ENCODE measurements at places on chromosomes 11 and 22. TPM values are rescaled to one million over a fixed set of nuclear protein-coding genes. Genes with fewer than 3 reads are reported as not detected.

CARNS1 gene
- 0.35 TPM for total RNA-seq

ELP4 gene
- total RNA-seq: 26.0 TPM

CHRNA10 gene
- total RNA-seq: not detected

SLC22A8 gene
- total RNA-seq: not detected

RGL4 gene
- total RNA-seq: not detected

HEPACAM gene
- 0.11 TPM for total RNA-seq

CNGA4 gene
- total RNA-seq: not detected

APOBEC3B gene
- total RNA-seq: 1.4 TPM

OR51E2 gene
- not detected for total RNA-seq

NLRP14 gene
- not detected for total RNA-seq

- H3K4me3 ChIP-seq: no peak overlapping the region
- DNase-seq: peak; percentile 94
- no peaks in the 10 kb centered on the region for H3K36me3 ChIP-seq
- no peaks in the 10 kb centered on the region for H3K27me3 ChIP-seq
These were observed 34.3 kb upstream of the CREB3L1 start for GRCh38 chr11:46242952-46243795.

DNA sequence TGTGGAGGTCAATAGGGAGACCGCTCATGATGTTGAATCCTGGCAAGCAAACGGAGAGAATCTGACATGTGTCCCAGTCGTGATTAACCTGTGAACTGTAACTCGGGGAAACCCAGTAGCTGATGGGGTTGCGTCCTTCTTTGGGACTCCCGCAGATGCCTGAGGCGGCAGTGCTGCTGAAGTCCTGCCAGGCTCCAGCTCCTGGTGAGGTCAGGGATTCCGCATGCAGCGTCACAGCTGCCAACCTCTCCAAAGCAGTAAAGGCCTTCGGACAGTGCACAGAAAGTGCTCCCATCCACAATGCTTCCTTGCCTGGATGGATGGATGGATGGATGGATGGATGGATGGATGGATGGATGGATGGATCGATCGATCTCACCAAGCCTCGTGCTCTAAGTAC is 13.5 kb downstream of the KCNQ1 start:
- H3K27me3 ChIP-seq: no peaks in the 10 kb centered on the region
- no peak overlapping the region for H3K27ac ChIP-seq
- peaks cover 42% of the 10 kb centered on the region for H3K4me1 ChIP-seq
- H3K36me3 ChIP-seq: no peaks in the 10 kb centered on the region

DNA sequence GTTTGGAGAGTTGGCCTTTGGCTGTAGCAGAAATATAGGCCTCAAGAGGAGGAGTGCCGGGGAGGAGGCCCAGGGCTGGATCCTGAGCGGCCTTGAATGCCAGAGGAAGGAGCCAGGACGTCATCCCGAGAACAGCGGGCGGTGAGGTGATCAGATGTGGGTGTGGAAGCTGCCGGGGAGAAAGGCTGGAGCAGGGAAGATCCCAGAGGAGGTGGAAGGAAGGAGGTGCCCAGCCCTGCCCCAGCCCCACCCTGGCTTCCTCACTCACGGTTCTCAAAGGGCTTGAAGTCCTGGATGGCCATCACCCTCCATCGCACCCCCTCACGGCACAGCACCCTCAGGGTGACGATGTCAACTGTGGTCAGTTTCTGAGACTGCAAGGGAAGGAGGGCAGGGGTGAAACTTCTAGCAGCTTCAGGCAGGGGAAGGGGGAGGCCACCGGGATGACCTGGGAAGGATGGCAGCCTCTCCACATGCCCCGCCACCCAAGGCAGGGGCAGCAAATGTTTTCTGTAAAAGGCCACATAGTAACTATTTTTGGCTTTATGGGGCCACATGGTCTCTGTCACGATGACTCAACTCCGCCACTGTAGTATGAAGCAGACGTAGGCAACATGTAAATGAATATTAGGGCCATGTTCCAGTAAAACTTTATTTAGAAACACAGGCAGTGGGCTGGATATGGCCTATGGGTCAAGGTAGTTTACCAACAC is 10.7 kb downstream of the IL2RB start:
- no peak overlapping the region for H3K4me3 ChIP-seq
- no peaks in the 10 kb centered on the region for H3K36me3 ChIP-seq
- no peak overlapping the region for H3K27ac ChIP-seq
- no peak for DNase-seq
- peaks cover 1% of the 10 kb centered on the region for H3K4me1 ChIP-seq

GRCh38 chr11:116512841-116513240 is 259.9 kb downstream of the BUD13 start:
- H3K27me3 ChIP-seq: peaks cover 7% of the 10 kb centered on the region
- no peaks in the 10 kb centered on the region for H3K36me3 ChIP-seq
- no peak for DNase-seq
- H3K27ac ChIP-seq: no peak overlapping the region
- no peak overlapping the region for H3K4me3 ChIP-seq

- H3K27me3 ChIP-seq: no peaks in the 10 kb centered on the region
- no peak for DNase-seq
- no peak overlapping the region for H3K4me3 ChIP-seq
- H3K27ac ChIP-seq: no peak overlapping the region
These were observed 194.5 kb downstream of the ADAMTS15 start for GRCh38 chr11:130642994-130643393.

DNA sequence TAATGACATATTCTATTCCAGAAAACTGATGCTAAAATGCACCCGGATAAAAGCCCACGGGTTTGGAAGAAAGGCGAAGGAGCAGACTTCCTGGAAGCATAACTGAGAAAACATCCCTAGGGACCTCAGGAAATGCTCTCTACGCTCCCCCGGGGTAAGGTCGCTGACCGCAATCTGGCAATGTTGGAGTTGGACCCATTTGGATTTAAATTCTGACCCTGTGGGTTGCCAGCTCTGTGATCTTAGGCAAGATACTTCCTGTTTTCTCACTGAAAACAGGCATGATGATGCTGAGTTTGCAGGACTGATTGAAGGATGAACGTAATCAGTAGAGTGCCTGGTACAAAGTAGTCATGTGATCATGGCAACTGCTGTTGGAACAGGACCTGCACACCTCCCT is 1054.0 kb downstream of the NTM start:
- no peaks in the 10 kb centered on the region for H3K27me3 ChIP-seq
- H3K36me3 ChIP-seq: no peaks in the 10 kb centered on the region
- no peaks in the 10 kb centered on the region for H3K4me1 ChIP-seq
- no peak for DNase-seq
- H3K4me3 ChIP-seq: no peak overlapping the region

GRCh38 chr11:29343465-29344333 is 673.1 kb downstream of the KCNA4 start:
- peak overlapping the region; percentile 23 for H3K4me3 ChIP-seq
- H3K27ac ChIP-seq: no peak overlapping the region
- no peaks in the 10 kb centered on the region for H3K36me3 ChIP-seq
- no peaks in the 10 kb centered on the region for H3K27me3 ChIP-seq
- H3K4me1 ChIP-seq: no peaks in the 10 kb centered on the region

Measured in adrenal gland (tissue), 19 donors.